ENCODE measurements at places on chromosomes 13 and 19. TPM values are rescaled to one million over a fixed set of nuclear protein-coding genes. Genes with fewer than 3 reads are reported as not detected.

- no peak for DNase-seq
Observed at GRCh38 chr13:39364947-39365468, 238.0 kb downstream of the LHFPL6 start.

The JSRP1 gene
- 1.4 TPM for total RNA-seq

GRCh38 chr13:46307554-46307953, 79.5 kb downstream of the RUBCNL start:
- no peak for DNase-seq

DNA sequence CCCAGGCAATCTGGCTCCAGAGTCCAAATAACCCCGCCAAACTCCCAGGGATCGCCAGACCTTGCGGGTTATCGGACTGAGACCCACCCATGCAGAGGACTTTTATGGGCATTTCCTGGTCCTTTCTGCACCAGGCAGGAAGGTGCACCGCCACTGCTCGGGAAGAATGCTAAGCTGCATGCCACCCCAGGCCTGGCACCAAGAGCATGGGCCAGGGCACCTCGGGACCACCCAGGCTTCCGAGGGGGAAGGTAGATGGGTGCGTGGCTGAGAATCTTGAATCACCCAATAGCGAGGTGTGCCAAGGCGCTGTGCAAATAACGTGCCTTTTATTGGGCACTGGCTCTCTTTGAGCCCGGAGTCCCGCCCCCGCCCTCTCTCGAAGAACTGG, 422 bp upstream of the ZNF575 start:
- peak; percentile 67 for DNase-seq

DNA sequence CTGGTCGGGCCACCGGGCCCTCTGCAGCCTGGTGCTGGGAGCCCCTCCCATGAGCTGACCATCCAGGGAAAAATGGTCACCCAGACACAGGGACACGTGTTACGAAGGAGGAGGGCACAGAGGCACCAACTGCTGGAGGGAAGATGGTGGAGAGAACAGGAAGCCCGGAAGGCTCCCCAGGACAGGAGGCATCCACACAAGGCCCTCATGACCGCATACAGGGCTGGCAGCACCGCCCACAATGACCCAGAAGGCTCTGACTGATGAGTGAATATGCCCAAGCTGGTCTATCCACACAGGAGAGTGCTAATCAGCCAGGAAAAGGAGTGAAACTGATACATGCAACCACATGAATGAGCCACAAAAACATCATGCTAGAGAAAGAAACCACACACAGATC, 14.0 kb upstream of the TMEM86B start:
- no peak for DNase-seq

The ZNF665 gene
- total RNA-seq, result 11.3 TPM

DNA sequence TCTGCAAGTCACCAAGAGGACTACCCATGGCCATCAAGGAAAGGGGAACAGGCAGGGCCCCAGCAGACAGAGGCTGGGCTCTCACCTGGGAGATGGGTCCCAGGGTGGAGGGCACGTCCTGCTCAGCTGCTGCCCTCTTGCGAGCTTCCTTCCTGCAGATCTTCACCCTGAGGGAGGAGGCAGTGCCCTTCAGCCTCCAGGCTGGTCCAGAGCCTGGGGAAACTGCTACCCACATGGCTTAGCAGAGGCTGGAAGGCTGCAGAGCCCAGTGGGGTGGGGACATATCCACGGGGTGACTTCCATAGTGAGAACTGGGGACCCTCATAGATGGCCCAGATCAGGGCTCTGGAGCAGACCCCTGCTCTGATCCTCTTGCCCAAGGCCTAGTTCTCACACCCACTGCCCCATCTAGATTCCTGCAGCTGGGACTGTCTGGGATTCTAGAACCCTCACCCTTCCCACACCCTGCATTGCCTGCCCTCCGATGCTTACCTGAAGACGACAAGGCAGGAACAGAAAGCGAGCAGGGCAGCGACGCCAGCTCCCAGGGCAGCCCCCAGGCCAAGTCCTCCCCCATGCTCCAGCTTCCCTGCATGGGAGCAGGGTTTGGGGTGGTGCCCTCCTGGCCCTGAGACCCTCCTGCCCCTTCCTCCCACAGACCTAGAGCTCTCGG, 9.0 kb downstream of the SIGLEC11 start:
- DNase-seq, result no peak

DNA sequence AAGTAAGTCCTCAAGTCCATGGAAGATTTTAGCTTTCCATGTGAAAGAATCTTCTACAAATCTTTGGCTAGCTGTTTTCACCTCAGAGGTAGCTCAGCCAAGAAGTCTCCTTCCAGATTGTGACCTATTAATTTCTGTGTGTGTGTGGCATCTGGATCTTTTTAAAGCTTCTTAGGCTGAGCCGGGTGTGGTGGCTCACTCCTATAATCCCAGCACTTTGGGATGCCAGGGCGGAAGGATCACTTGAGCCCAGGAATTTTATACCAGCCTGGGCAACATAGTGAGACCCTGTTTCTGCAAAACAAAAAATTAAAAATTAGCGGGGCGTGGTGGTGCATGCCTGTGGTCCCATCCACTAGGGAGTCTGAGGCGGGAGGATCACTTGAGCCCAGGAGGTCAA, 13.4 kb upstream of the SLC44A2 start:
- DNase-seq, result no peak

GRCh38 chr19:55253842-55254624, 4.8 kb downstream of the PPP6R1 start:
- peak; percentile 68 for DNase-seq

The GFY gene
- total RNA-seq, result not detected

The AP1M2 gene
- not detected for total RNA-seq

The IFNL1 gene
- total RNA-seq, result not detected

GRCh38 chr13:35618565-35619083, 142.1 kb upstream of the MAB21L1 start:
- DNase-seq, result no peak

- DNase-seq, result no peak
Observed at GRCh38 chr19:10861103-10861651, 10.2 kb upstream of the CARM1 start.

The OR7E24 gene
- total RNA-seq, result not detected

The CEACAM20 gene
- not detected for total RNA-seq

DNA sequence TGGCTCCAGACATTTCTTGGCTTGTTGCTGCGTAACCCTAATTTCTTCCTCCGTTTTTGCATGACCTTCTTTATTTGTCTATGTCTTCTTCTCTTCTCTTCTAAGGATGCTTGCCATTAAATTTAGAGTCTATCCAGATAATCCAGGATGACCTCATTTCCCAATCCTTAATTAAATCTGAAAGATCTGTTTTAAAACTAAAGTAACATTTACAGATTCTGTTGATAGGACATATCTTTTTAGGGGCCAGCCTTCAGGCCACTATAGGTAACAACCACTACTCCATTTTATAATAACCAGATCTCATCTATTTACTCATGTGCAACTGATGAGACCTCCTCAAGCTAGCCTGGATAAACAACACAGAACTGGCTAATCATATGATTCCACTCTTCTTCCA, 490.5 kb upstream of the SLC10A2 start:
- no peak for DNase-seq

The GIPR gene
- 19.3 TPM for total RNA-seq

DNA sequence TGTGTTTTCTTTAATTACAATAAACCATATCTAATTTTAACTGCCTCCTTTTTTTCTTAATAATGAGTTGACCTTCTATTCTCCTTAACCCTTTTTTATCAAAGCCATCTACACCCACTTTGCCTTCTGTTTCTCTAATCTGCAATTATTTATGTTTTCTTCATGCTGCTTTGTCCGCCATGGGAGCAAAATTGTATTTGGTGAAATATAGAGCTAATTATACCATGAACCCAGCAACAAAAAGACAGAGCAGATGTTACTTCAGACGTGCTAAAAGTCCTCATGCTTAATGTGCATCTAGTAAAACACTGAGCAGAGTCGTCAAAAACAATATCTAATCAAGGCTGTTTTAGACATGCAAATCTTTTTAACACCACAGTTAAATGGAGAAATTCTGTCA, 264.7 kb downstream of the DACH1 start:
- no peak for DNase-seq

The ZNF135 gene
- total RNA-seq, result 3.8 TPM

The ICAM4 gene
- total RNA-seq, result 1.2 TPM

All from activated naive CD8-positive, alpha-beta T cell treated with anti-CD3 and anti-CD28 coated beads, Interleukin-2, amount 10 ng/mL, durations not matched to agents 7 days and 5 days (primary cell).